ENCODE measurements at places on chromosomes 1 and 21. TPM values are rescaled to one million over a fixed set of nuclear protein-coding genes. Genes with fewer than 3 reads are reported as not detected.
A peak's percentile ranks its signal among the peaks of the same experiment; 100 is the strongest.

DNA sequence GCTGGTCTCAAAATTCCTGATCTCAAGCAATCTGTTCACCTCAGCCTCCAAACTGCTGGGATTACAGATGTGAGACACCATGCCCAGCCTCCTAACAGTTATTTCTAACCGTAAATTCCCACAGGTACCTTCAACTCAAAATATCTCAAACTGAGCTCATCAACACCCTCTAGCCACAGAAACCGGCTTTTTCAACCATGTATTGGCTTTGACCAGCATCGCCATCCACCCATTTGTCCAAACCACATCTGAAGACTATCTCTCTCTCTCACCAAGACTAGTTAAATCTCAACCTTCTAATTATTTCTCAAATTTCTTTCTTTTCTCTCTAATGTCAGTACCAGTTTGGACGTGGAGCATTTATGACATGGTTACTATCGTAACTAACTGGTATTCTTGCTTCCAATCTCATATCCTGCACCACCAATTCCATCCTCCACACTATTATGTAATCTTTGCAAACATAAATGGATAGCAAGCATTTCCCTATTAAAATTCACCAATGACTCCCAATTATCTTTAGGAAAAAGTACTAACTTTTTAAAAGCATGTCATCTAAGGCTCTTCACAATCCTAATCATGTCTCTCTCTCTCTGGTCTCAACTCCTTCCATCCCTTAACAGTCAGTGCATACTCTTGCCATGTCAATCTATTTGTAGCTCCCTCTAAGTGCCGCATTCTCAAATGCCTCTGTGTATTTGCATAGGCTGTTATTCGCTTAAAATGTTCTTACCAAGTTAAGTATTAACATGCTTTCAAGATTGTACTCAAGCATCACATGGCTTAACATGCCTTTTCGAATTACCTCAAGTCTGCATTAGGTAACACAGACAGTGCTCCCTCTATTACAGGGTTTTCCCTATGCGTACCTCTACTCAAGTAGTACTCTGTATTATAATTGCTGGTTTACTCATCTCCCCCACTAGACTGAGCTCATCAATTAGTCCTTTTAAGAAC lies 18.1 kb downstream of the RSBN1 start:
- DNase-seq: peak; percentile 55

DNA sequence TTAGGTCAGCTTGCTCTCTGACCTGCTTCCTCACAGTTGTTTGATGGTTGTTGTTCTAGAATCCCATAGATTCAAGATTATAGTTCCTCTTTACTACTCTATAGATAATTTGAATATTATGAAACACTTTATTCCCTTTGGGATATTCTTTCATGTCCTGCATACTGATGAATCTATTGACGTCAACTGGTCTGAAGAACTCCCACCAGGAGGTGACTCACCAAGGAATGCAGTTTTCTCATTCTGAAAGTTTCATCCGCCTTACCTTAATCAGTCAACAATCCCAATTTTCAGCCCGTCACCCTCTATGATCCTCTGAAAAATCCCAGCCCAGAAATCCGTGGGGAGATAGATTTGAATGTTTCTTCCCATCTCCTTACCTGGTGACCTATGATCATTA lies 834.1 kb upstream of the PRMT6 start:
- no peak for DNase-seq

- peak; percentile 30 for DNase-seq
These were observed 169.9 kb downstream of the HS2ST1 start for GRCh38 chr1:87084244-87084836.

DNA sequence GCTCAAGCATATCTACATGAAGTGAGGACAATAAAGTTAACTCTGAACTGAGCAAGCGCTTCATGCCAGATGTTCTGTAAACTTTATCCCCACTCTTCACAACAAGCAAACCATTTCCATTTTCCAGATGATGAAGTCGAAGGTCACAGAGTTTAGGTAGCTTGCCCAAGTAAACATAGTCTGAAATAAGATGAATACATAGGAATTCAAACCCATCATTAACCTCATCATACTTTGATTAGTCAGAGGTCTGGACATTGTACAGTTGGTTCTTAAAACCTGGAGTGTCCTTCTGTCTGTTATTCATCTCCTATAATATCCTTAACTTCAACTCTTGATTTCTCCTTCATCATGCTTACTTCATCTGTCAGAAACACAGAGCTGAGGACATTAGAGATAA lies 180.3 kb upstream of the C8B start:
- DNase-seq: no peak

GRCh38 chr1:18996548-18997177 lies 40.2 kb upstream of the IFFO2 start:
- no peak for DNase-seq

DNA sequence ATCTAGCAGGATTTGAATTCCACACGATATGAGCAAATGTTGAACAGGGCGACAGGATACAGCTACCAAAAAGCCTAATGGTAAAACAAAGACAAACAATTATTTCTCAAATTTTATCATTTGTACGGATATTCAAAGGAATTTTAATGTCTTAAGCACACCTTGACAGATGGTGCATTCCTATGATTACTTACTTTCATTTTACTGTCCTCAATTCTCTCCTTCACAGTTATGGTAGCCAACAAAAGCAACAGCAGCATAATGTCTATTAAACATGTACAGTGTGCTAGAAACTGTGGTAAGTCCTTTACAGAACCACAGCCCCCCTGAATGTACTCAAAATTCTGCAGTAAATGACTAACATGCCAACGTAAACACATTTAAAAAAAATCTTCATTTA lies 365.8 kb downstream of the SMYD3 start:
- DNase-seq: no peak

DNA sequence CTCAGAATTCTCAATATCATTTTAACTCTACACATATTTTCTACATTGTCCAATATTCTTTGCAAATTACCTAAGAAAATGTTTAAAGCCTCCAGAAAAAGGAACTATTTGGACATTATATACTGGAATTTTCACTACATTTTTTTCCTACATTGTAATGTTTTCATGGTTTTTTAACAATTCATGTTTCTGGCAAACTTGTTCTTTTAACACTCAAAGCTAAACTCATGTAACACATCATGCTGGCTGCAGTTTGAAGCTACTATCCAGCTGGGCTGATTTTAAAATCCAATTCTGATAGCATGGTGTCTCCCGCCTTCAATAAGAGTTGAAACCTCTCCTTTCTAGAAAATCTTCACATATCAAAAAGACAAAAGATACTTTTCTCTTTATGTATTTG lies 52.0 kb downstream of the TGFBR3 start:
- DNase-seq: no peak

DNA sequence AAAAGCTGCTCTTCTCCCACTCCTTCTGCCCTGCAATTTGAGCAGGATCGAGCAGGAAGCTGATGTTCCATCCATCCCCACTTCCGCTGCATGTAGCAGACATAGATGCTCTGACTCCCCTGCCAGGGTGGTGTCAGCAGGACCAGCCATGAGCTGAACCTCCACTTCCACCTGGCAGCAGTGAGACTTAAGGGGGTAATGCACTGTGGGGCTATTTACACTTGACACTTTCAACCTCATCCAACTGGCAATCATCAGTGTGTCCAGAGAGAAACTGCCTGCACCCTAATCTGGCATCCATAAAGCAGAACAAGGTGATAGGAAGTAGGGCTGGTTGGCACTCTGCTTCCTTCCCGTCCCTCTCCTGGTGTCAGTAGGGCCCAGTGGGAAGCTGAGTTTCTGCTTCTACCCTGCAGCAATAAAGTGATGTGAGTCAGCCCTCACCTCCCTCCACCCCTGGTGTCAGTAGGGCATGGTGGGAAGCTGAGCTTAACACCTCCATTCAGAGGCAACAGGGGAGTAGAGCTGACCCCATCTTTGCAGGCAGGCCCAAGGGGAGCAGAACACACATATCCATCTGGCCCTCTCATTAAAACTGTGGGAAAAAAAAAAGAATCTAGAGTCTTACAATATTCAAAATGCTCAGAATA lies 272.3 kb downstream of the PTPRU start:
- DNase-seq: no peak

DNA sequence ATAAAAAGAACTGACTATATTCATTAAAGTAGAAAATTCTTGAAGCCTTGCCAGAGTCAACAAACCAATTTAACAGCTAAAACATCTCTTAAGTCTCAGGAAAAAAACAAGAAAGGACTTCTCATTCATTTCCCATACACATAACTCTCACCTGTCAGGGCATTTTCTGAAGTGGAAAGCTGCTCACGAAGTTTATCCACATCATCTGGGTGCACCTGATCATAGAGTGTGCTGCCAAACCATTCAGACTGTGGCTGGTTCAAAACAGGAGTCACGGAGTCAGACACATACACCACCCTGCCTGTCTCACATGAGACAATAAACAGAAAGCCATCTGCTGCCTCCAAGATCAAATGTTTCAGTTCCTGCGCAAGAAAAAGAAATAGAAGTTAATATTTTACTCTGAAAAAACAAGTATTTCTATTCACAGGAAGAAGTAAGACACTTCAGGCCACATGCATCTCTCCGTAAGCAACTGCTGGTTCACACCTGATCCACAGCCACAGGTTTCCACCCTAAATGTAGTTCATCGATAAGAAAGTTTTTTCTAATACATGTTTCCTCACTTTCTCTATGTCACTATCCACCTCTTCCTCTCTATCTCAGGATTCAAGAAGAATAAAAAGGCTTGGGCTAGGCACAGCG lies 28.2 kb upstream of the CTSK start:
- DNase-seq: peak; percentile 44

DNA sequence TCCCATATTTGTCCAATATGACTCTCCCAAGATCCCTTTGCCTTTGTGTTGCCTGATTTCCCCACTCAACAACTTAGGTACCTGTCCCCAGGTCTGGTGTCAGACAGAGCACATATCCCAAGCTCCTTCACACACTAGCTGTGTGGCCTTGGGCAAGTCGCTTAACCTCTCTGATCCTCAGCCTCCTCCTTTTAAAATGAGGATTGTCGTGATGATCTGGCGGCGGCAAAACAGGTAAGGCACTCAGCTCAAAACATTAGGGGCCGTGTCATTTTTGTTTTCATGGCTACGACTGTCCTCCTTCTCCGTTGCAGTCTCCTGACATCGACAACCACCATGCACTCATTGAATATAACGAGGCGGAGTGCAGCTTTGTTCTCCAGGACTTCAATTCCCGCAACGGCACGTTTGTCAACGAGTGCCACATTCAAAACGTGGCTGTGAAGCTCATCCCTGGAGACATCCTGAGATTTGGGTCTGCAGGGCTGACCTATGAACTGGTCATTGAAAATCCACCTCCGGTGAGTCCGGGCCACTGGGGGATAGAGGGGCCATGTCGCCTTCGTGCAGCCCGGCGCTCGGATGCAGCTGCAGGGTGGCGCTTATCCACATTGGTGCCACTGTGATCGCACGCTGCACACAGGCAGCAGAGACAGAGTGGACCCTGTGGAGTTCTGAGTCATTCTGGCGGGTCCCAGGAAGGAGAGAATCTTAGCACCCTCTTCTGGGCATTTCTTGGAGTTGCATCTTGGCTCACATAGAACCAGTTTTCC lies 25.2 kb downstream of the FHAD1 start:
- peak; percentile 75 for DNase-seq

DNA sequence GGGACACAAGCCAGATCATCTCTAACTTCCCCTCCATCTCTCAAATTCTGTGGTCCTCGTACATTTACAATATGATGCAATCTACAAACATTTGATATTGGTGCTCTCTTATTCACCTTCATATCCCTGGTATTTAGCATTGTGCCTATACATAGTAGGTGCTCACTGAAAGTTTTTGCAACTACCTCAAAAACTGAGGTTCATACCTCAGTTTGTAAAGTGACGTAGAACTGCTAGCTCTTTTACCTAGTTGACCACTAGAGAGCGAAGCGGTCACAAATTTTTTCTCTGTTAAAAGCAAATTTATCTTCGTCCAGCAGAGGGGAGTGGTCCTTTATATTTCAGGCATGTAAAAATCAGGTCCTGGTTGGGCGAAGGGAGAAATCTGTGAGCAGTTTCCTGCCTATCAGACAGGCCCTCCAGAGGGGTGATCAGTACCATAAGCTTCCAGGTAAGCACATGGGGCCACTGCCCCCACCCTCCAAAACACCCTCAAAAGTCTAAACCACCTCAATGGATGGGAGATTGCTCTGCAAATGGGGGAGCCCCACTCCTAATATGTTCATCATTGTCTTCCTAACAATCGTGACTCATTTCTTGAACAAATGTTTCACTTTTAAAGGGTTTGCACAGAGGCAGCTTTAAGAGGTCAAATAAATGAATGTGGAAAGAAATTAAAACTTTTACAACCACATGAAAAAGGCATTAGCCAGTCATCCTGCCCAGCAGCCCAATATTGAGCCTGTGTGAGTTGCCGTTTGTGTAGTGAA lies 10.6 kb upstream of the HLCS start:
- DNase-seq: no peak

TRIM46 gene
- total RNA-seq: 2.1 TPM

DNA sequence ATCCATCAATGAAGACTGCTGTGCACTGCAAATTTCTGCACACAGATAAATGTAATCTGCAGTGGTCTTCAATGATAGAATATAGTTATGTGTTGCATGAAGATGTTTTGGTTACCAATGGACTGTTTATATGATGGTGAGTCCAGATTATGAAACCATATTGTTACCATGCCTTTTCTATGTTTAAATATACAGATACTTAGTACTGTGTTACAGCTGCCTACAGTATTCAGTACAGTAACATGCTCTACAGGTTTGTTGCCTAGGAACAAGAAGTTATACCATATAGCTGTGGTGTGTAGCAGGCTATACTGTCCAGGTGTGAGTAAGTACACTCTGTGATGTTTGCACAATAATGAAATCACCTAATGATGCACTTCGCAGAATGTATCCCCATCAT lies 40.8 kb downstream of the SORT1 start:
- DNase-seq: no peak

RAB42 gene
- 3.3 TPM for total RNA-seq

LEFTY1 gene
- 8.6 TPM for total RNA-seq

DNA sequence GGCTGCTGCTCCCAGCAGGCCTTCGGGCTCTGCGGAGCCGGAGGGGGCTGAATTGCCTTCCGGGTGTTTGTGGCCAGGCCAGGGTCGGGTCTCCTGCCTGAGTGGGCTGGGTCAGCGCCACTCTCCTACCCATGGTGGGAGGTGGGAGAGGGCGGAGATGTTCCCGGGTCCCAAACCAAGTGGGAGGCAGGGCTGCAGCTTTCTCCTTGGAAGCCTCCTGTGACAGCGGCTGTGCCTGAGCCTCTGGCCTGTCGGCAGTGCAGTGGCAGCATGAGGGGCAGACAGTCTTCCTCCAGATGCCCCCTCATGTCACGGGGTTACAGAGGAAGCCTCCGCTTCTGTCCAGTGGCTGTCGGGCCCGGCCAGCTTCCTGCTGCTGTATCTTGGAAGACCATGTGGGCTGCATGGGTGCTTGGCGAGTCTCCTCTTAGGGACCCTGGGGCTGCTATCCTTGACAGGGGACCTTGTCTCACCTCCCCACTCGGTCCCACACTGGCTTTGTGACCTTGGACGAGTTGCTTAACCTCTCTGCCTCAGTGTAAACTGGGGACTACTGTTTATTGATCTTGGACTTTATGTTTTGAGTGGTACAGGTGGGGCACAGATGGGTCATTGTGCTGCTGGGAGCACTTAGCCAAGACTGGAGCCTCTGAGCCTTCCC lies 4.3 kb downstream of the SKI start:
- no peak for DNase-seq

GCLM gene
- 14.7 TPM for total RNA-seq

PCSK9 gene
- 0.28 TPM for total RNA-seq

All from kidney (tissue), 22 donors.